KG1 (cell line): ENCODE measurements at places on chromosomes 11 and 22.

- DNase-seq: no peak
These were observed 115.9 kb downstream of the TRIM29 start for GRCh38 chr11:120021978-120022377.

DNA sequence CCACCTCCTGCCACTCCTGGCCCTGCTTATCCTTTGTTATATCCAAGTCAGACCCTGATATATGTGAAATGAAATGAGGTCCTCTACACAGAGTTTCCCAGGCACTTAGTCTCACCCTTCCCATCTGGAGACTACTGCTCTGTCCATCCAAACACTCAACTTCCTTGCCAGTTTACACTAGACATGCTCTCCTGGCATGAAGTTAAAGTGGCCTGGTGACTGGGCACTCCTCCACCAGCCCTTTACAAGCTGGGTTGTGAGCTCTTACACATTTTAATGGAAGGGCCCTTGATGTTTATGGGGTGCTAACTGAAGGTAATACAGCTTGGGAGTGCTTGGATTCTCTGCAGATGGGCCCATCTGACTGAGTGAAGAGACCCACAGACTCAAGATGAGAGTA lies 216.1 kb upstream of the NARS2 start:
- no peak for DNase-seq

DNA sequence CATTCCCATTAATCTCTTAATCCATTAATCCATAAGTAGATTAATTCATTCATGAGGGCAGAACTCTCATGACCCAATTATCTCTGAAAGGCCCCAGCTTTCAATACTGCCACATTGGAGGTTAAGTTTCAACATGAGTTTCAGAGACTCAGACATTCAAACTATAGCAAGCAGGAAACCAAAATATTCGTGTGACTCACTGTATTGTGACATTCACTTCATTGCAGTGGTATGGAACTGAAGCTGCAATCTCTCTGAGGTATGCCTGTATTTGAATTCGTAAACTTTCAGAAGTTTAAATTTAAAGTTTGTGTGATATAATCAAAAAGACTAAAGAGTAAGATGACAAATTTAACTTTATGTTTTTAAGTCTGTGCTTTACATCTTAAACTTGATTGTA lies 2.9 kb upstream of the OR52J3 start:
- DNase-seq: no peak

GRCh38 chr11:115471367-115471766 lies 32.8 kb downstream of the CADM1 start:
- DNase-seq: no peak

DNA sequence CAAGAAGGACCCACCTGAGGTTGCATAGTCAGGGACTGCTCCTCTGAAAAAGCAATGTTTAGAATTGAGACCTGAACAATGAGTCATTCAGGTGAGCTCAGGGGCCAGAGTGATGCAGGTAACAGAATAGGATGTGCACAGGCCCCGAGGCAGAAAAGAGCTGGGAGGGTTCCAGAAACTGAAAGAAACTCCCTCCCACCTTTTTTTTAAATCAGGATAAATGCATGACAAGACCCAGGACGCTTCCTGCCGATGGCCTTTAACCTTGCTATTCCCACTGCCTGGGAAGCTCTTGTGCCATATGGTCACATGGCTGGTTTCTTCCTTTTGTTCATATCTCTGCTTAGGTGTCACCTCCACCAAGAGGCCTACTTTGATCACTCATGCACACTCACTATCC lies 214.2 kb upstream of the ZBED5 start:
- no peak for DNase-seq

GRCh38 chr11:31656051-31656450 lies 146.5 kb downstream of the ELP4 start:
- DNase-seq: no peak

DNA sequence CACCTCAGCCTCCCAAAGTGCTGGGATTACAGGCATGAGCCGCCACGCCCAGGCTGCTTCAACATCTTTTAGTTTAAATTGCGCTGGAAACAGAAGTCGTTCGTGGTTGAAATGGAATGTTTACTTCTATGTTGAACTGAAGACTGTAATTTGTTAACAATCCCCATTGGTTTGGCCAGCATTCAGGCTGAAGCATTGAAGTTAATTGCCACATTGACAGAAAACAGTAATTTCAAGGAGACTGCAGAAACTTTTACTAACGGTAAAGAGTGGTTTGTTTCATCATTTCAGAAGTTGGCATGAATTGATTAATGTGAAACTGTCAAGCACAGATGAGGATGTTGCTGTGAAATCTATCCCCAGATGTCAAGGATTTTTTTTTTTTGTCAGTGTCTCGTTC lies 14.2 kb downstream of the AP5B1 start:
- no peak for DNase-seq

DNA sequence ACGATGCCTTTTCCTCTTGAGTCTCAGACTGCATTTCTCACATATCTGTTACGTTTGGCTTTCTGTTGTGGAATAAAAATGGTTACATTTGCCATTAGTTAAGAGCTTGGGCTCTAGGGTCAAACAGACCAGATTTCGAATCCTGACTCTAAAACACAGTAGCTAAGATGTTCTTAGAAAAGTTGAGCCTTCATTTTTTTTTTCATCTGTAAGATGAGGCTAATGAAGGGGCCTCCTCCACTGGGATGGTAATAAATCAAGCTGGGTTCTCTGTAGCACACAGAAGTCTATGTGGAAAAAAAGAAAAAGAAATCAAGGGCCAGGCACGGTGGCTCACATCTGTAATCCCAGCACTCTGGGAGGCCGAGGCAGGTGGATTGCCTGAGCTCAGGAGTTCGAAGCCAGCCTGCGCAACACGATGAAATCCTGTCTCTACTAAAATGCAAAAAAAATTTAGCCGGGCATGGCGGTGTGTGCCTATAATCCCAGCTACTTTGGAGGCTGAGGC lies 49.9 kb upstream of the CAPRIN1 start:
- no peak for DNase-seq

- no peak for DNase-seq
These were observed 4.3 kb upstream of the APOL6 start for GRCh38 chr22:35643991-35644390.

DNA sequence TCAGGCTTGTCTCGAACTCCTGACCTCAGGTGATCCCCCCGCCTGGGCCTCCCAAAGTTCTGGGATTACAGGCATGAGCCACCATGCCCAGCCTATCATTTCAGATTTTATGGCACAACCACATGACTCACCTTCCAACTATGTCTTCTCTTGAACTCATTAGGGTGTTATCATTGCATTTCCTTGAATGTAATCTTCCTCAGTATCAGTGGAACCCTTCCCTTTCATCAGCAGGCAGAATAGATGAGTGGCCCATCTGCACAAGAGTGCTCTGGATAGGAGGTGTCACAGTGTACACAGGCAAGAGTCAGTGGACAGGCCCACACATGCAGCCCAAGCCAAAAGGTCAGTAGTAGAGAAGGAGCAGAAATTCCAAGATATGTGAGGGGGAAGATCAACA lies 29.1 kb upstream of the AQP11 start:
- no peak for DNase-seq

DNA sequence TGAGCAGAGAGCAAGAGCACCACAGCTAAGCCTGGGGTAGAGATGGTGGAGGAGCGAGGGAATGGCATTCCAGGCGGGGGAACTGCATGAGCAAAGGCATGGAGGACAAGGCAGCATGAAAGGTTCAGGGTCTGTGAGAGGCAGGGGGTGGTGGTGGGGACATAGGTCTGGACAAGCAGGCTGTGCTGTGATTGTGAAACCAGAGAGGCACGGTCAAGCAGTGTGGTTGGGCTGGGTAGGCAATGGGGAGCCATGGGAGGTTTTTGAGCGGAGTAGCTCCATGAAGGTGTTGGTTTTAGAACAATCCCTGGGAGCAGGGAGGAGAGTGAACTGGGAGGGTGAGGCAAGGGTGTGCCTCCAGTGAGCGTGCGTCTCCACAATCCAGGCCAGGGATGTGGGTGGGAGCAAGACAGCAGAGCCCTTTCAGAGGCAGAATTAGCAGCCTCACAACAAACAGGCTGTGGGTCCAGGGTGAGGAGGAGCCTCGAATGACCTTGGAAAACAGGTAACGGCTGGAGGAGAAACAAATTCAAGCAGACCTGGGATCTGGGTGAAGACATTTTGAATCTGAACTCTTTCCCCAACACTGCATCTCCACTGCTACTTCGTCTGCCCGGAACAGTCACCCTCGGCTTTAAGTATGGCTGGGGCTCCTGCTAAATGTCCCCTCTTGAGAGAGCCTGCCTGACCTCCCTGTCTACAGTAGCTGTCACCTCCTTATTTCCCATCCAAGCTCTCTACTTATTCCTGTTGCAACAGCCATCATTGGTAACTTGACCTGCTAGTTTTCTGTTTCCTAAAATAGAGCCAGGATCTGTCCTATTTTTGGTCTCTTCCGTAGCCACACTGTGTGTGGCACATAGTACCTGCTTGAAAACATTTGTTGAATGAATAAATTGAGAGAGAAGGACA lies 27.0 kb upstream of the TSPAN18 start:
- DNase-seq: no peak

DNA sequence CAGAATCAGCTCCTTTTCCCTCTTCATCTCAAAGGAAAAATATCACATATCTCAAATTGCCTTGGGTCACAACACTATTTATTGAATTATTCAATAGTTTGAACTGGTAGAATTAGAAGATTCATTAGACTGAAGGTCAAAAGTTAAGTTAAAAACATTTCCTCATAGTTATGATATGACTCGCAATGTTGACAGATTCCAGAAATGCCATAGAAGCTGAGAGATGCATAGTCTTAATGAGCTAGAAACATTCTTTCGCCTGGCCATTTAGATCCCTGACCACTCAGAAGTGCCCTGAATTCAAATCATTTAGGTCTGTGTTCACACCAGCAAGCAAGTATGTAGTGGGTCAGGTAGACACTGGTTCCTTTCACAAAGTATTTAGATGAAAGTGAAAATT lies 44.4 kb downstream of the FAT3 start:
- DNase-seq: no peak

DNA sequence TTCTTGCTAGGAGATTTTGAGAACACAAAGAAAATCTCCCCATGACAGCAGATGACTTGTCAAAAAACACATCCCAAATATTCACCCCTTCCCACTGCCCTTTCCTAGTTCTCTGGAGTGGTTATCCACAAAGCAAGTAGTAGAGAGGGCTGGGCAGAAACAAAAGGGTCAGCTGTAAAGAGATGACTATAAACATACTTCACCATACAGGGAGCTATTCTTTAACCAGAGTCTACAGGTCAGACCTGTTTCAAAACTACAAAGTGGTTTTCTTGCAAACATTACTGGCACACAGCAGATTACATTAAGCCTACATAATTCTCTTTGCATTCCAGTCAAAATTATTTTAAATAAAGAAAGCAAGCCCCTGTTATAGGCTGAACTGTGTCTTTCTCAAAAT lies 47.7 kb upstream of the NFRKB start:
- no peak for DNase-seq

DNA sequence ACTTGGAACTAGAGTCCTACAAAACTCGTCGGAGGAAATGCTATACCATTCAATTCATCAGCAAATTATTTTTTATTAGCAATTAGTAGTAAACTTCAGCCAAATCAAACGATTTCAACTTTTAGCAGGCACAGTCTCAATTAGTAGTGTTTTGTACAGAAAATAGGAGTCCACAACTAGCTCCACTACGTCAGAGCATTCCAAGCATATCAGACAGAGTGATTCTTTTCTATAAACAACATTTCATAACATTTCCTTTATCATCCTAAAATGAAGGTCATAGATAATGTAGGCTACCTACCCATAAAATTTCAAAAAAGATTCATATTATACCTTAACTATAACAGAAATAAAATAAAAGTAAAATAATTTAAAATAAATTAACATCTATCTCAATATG lies 169.9 kb downstream of the KIF18A start:
- no peak for DNase-seq

DNA sequence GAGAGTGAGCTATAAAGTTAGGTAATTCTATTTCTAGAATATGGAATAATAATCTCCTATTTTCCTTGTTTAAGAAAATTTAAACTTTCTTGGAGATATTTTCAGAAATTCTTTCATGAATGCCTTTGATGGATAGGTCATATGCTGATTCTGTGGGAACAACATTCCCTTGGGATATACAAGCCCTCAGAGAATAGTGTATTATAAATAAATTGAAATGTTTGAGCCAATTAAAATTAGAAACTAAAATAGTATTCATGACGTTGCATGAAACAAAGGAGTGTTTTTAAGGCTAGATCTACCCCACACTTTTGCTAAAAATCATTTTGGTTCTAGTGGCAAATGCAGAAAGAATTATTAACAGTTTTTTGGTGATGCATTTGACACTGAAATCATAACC lies 269.3 kb upstream of the ANO3 start:
- no peak for DNase-seq

DNA sequence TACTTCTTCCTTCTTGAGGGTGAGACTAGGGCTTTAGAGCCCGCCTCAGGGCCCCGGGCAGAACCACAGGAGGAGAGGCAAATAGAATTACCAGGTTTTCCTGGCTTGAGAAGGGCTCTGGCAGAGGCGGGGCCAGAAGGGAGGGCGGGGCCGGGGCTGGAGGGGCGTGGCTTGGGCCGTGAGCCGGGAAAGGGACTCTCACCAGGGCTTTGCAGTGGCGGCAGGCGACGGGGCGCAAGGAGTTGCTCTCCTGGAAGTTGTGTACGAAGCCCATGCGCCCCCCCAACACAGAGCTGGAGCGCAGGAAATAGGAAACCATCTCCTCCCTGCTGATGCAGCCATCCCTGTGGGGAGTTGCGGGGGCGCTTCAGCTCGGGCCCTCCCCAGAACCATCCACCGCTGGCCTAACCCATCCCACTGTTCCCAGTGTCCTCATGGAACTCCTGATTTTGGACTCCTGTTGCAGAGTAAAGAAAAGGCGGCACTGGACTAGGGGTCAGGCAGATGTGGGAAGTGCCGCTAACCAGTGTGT lies 6.9 kb upstream of the NRXN2 start:
- DNase-seq: no peak

GRCh38 chr11:114083391-114084252 lies 24.1 kb downstream of the ZBTB16 start:
- no peak for DNase-seq

- DNase-seq: no peak
These were observed 27.2 kb downstream of the STIM1 start for GRCh38 chr11:3882655-3883054.

DNA sequence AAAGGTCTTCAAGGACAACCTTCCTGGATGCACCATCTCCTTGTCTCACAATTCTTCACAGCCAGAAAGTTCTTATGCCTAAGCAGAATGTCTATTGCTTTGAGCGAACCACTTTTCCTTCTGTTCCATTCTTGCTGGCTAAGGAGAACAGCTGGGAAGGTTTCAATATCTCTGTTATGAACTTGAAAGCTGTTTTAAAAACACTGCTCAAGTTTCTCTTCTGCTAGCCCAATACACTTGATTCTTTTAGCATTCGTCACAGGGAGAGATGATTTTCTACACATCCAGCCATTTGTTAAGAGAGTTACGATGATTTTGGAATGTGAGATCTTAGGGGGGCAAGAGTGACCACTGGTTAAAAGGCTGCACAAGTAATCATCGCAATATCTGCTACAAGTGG lies 249.3 kb downstream of the KIRREL3 start:
- DNase-seq: no peak

GRCh38 chr11:130218501-130219070 lies 59.0 kb downstream of the ST14 start:
- no peak for DNase-seq

- DNase-seq: no peak
These were observed 76.4 kb downstream of the KCNQ1 start for GRCh38 chr11:2521081-2521732.

GRCh38 chr22:38867471-38868285 lies 4.3 kb downstream of the CBX6 start:
- no peak for DNase-seq

- DNase-seq: no peak
These were observed 1.4 kb downstream of the CHRNA10 start for GRCh38 chr11:3669742-3670183.
